ENCODE measurements at places on chromosomes 1 and 21. TPM values are rescaled to one million over a fixed set of nuclear protein-coding genes. Genes with fewer than 3 reads are reported as not detected.

The CFHR2 gene
- not detected for total RNA-seq

The RGS4 gene
- 111 TPM for total RNA-seq

The SIM2 gene
- 2.0 TPM for total RNA-seq

The NLRP3 gene
- total RNA-seq, result not detected

The S100A5 gene
- not detected for total RNA-seq

Measured in bronchus fibroblast of lung (primary cell).